Chondrocyte (in vitro differentiated cells): ENCODE measurements at places on chromosomes 16 and 17. TPM values are rescaled to one million over a fixed set of nuclear protein-coding genes. Genes with fewer than 3 reads are reported as not detected.

Gene KRT25
- total RNA-seq: not detected in 3 replicates

Gene EVI2B
- total RNA-seq: 0.21 TPM in 1 of 3 replicates, not detected in the others

Gene PLD2
- 30.3 to 35.3 TPM (median 32.1 TPM) in 3 replicates for total RNA-seq

Gene TAT
- total RNA-seq: 0.26 to 0.35 TPM in 2 of 3 replicates, not detected in the other

GRCh38 chr16:80720804-80721371, 83.5 kb downstream of the CDYL2 start:
- no peak overlapping the region for H3K4me3 ChIP-seq
- DNase-seq: no peak
- H3K36me3 ChIP-seq: no peaks in the 10 kb centered on the region

DNA sequence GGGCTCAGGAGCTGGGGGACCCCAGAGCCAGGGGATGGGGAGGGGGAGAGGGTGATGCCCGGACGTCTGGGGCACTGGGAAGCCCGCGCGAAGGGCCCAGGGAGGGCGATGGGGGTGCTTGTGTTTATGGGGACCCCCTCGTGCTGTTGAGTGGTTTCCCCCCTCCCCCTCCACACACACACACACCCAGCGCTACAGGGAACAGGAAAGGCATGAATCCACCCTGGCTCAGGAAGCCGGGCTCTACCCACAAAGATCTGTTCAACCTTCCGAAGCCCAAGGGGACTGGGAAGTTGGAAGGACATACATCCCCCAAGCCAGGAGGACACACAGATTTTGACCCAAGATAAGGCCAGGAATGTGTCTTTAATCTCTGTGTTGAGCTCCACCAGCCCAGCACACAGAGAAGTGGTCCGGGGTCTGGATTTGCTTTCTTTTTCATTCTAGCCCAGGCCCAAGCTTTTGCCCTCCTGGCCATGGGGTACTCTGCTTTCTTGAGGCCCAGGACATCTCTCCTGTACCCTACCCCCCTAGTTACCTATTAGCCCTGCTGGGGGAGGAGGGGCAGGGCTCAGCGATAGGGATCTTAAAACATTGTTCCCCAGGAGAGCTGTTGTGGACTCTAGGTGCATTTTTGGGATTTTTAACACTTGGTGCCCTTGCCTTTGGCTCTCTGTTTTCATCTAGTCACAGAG, 1.2 kb downstream of the UBALD2 start:
- peak overlapping the region; percentile 84 for H3K27ac ChIP-seq
- no peaks in the 10 kb centered on the region for H3K27me3 ChIP-seq
- peak overlapping the region; percentile 75 for H3K4me3 ChIP-seq
- no peaks in the 10 kb centered on the region for H3K36me3 ChIP-seq
- DNase-seq: no peak

GRCh38 chr16:11109566-11109965, 146.4 kb downstream of the SOCS1 start:
- peaks cover 8% of the 10 kb centered on the region for H3K36me3 ChIP-seq
- no peaks in the 10 kb centered on the region for H3K27me3 ChIP-seq
- DNase-seq: no peak
- peaks cover 28% of the 10 kb centered on the region for H3K4me1 ChIP-seq

- no peak for DNase-seq
- H3K36me3 ChIP-seq: no peaks in the 10 kb centered on the region
- H3K27ac ChIP-seq: no peak overlapping the region
- no peaks in the 10 kb centered on the region for H3K27me3 ChIP-seq
- H3K4me1 ChIP-seq: no peaks in the 10 kb centered on the region
- H3K4me3 ChIP-seq: no peak overlapping the region
Observed at GRCh38 chr17:34850023-34850422, 111.2 kb downstream of the CCT6B start.

DNA sequence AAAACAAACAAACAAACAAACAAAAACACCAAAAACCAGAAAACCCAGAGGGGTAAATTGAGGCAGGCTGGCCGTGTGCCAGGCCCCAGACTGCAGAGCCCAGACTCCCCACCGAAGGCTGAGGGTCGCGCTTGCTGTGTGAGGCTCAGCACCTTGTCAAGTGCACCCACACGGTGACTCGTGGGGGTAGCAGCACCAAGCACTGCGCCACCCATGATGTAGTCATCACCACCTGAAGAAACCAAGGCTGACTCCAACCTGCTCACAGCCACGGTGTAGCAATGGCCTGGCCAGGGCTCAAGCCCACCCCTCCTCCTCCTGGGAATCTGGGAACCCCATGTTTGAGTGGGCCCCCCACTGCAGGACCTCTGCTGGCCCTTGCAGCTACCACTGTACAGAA, 11.9 kb downstream of the MCRIP1 start:
- no peaks in the 10 kb centered on the region for H3K4me1 ChIP-seq
- no peak overlapping the region for H3K27ac ChIP-seq
- peaks cover 8% of the 10 kb centered on the region for H3K36me3 ChIP-seq
- DNase-seq: no peak
- peaks cover 5% of the 10 kb centered on the region for H3K27me3 ChIP-seq
- H3K4me3 ChIP-seq: no peak overlapping the region

GRCh38 chr17:8119581-8120519, 1.5 kb upstream of the ALOXE3 start:
- no peak for DNase-seq
- peaks cover 10% of the 10 kb centered on the region for H3K27me3 ChIP-seq
- peak overlapping the region; percentile 92 for H3K4me3 ChIP-seq
- H3K36me3 ChIP-seq: no peaks in the 10 kb centered on the region
- peak overlapping the region; percentile 93 for H3K27ac ChIP-seq
- peaks cover 51% of the 10 kb centered on the region for H3K4me1 ChIP-seq

GRCh38 chr16:69270395-69270794, 40.8 kb upstream of the VPS4A start:
- DNase-seq: no peak
- H3K4me3 ChIP-seq: no peak overlapping the region
- peak overlapping the region; percentile 78 for H3K27ac ChIP-seq
- peaks cover 38% of the 10 kb centered on the region for H3K4me1 ChIP-seq
- no peaks in the 10 kb centered on the region for H3K27me3 ChIP-seq

DNA sequence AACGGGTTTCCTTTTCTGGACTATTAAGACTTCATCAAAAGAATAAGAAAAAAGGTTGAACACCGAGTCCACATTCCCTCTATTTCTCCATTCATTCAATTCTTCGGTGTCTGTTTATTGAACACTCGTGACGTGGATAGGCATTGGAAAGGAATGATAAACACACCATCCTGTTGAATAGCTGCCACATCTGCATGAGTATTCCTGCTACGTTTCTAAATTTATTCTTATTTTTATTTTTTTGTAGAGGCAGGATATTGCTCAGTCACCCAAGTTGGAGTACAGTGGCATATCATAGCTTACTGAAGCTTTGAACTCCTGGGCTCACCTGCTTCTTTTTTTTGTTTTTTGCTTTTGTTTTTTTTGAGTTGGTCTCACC, 80.8 kb upstream of the CIBAR2 start:
- H3K36me3 ChIP-seq: peaks cover 3% of the 10 kb centered on the region
- H3K4me1 ChIP-seq: peaks cover 17% of the 10 kb centered on the region
- no peak overlapping the region for H3K4me3 ChIP-seq

- H3K27ac ChIP-seq: no peak overlapping the region
- no peak for DNase-seq
- H3K27me3 ChIP-seq: no peaks in the 10 kb centered on the region
- H3K4me1 ChIP-seq: peaks cover 26% of the 10 kb centered on the region
Observed at GRCh38 chr17:40479754-40480480, 21.5 kb downstream of the TNS4 start.

- no peaks in the 10 kb centered on the region for H3K36me3 ChIP-seq
- H3K27ac ChIP-seq: no peak overlapping the region
- no peak overlapping the region for H3K4me3 ChIP-seq
- DNase-seq: peak; percentile 88
Observed at GRCh38 chr16:29868396-29869009, 5.5 kb upstream of the CDIPT start.

DNA sequence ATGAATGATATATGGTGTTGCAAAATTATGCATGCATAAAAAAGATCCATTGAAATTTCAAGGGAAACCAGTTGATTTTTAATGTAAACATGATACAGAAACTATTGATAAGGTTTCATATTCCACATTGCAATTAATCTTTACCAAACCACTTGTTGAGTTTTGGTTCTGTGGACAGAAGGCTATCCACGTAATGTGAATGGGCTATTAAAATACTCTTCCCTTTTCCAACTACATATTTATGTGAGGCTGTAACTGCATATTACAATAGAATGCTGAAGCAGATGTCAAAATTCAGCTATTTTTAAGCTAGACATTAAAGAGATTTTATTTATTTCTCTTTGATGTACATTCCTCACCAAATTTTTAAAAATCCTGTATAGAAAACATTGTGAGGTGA, 33.7 kb upstream of the VPS4A start:
- H3K36me3 ChIP-seq: peaks cover 10% of the 10 kb centered on the region
- H3K4me3 ChIP-seq: no peak overlapping the region
- peaks cover 44% of the 10 kb centered on the region for H3K4me1 ChIP-seq
- DNase-seq: no peak

GRCh38 chr17:81556175-81556691, 4.1 kb upstream of the FAAP100 start:
- no peak for DNase-seq
- H3K36me3 ChIP-seq: peaks cover 27% of the 10 kb centered on the region
- peak overlapping the region; percentile 78 for H3K27ac ChIP-seq
- H3K4me1 ChIP-seq: peaks cover 62% of the 10 kb centered on the region

- H3K4me3 ChIP-seq: peak overlapping the region; percentile 64
- no peaks in the 10 kb centered on the region for H3K27me3 ChIP-seq
- H3K36me3 ChIP-seq: no peaks in the 10 kb centered on the region
- peaks cover 7% of the 10 kb centered on the region for H3K4me1 ChIP-seq
- peak overlapping the region; percentile 5 for H3K27ac ChIP-seq
Observed at GRCh38 chr17:46771561-46772474, 46.7 kb downstream of the WNT3 start.
